Stimulated activated CD4-positive, alpha-beta T cell treated with anti-CD3 and anti-CD28 coated beads, Interleukin-1b, Interleukin-23, amount 100 ng/mL, for 4 hours (primary cell): ENCODE measurements at places on chromosomes 2 and 18.

DNA sequence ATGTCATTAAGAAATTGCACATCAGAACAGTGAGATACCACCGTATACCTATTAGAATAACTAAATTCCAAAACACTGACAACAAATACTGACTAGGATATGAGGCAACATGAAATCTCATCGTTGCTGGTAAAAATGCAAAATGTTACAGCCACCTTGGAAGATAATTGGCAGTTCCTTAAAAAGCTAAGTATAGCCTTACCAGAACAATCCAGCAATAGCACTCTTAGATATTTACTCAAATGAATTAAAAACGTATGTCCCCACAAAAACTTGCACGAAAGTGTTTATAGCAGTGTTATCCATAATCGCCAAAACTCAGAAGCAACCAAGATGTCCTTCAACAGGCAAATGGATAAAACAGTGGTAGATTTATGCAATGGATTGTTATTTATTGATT is 241.7 kb downstream of the EPHA4 start:
- no peak for DNase-seq

DNA sequence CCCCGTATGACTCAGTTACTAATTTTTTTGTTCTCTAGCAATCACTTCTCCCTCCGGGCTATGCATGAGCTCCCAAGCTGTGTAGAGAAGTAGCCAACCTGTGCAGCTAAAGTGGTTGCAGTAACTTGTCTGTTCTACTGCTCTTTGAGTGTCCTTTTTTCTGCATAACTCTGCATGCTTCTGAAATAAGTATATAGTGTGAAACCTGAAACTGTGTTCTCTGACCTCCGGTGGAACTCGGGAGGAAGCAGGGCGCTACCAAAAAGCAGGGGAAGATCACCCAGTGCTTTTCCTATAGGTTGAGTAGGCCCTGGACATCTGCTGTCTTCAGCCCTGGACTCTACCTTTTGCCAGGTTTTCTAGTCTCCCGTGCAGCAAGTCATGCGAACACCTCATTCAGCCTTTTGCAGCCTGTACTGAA is 47.8 kb downstream of the PHLPP1 start:
- no peak for DNase-seq

GRCh38 chr2:206193671-206194357 is 34.1 kb downstream of the EEF1B2 start:
- DNase-seq: no peak

DNA sequence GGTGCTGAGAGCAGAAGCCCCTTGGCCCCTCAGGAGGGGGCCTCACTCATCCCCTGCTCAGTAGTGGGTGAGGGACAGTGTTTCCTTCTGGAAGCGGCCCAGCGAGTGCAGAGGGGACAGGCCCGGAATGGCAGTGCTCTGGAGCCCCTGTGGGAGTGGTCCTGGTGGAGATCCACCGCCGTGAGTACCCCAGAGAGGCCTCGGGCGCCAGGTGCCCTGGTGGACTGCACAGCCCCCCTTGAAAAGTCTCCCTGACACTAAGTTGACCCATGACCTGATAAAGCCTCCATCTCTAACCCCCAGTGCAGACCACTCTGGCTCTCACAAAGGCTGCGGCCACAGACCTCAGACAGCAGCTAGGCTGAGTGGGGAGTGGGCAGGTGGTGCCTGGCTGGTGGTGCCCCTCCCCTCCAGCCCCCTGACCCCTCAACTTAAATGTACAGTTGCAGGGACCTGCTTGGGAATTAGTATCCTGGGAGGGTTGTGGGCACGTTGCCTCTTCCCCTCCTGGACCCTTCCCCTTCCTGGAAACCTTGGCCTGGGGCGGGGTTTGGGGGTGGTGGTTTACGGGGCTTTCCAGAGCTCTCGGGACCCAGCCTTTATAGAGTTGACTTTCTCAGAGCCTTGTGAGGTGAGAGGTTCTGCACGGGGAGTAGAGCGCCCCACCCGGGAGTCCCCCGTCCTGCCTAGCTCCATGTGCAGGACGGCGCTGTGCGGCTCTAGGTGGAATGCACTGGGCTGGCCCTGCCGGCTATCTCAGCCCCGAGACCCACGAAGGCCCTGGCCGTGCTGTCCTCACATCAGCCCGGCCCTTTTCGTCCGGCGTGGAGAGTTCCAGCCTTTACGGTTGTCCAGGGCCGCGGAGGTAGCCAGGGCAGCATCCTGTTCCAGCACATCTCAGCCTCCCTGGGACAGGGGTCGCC is 62.7 kb downstream of the RTP5 start:
- no peak for DNase-seq

DNA sequence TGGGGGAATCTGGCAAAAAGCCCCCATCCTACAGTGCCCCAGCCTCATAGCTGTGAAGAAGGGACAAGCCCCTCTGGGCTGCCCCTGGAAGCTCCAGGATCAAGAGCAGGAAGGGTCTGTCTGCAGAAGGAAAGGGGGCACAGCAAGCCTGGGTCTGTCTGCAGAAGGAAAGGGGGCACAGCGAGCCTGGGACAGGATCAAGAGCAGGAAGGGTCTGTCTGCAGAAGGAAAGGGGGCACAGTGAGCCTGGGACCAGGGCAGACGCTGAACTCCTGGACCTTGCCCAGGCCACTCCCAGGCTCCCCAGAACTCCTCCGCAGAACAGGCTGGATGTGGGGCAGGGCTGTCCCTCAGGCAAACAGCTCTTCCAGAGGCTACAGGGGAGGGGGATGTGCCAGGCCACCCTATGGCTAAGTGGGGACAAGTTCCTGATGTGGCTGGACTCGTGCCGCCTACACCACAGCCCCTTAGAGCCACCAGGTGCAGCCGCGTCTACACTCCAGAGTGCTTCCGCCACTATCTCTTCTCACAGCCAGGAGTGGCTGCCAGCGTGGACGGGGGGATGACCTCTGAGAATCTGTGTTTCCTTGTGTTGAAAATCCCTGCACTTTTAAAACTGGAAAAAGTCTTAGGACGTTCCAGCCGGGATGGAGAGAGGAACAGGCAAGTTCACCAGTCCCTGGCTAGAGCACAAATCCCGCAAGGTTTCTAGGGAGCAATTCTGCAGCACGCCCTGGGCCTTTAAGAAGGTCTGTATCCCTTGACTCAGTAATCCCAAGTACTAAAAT is 20.8 kb downstream of the KIF1A start:
- DNase-seq: no peak

DNA sequence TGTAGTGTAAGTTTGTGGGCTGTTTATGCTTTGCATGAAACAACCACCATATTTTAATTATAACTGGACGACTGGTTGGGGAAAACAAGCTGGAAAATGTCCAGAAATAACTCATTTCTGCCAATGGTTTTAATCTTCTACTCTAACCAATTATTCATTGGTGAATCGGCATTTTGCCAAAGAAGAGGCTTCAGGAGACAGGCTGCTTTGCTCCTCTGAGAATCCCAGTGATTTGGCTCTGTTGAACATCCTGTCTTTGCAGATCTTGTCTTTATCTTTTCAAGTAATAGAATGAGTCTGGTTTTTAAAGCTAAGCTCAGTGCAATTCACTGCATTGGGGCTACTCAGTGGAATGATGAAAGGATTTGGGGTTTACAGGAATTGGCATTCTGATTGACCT is 109.6 kb downstream of the APOB start:
- no peak for DNase-seq

- DNase-seq: no peak
These were observed 298.5 kb downstream of the EN1 start for GRCh38 chr2:118548880-118549488.

DNA sequence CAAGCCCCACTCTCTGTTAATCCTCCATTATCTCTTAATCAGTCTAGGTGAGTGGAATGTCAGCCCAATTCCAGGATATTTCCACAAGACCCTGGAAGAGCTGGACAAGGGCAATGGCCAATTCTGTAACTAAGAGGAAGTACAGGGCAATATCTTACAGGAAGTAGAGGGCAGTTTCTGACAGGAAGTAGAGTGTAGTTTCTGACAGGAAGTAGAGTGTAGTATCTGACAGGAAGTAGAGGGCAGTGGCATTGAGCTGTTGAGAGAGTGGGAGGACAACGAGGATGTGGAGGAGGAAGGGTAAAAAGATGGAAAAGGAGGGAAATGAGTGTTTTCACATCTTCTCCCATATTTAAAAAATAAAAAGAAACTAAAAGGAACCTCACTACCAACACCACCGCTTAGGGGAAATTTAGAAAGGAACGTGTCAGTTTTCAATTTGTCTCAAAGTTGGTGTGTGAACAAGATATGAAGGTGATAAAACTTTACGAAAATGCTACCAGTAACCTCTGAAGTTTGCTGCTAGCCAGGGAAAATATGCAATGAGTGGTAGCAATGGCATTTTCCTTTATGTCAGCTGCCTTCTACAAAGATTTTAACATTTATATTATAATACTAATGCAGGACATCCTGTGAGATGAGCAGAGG is 430.9 kb upstream of the HNRNPA3 start:
- no peak for DNase-seq

GRCh38 chr18:64566456-64566855 is 417.6 kb upstream of the LINC00305 start:
- no peak for DNase-seq

- DNase-seq: no peak
These were observed 136.5 kb upstream of the ETAA1 start for GRCh38 chr2:67260343-67261277.

DNA sequence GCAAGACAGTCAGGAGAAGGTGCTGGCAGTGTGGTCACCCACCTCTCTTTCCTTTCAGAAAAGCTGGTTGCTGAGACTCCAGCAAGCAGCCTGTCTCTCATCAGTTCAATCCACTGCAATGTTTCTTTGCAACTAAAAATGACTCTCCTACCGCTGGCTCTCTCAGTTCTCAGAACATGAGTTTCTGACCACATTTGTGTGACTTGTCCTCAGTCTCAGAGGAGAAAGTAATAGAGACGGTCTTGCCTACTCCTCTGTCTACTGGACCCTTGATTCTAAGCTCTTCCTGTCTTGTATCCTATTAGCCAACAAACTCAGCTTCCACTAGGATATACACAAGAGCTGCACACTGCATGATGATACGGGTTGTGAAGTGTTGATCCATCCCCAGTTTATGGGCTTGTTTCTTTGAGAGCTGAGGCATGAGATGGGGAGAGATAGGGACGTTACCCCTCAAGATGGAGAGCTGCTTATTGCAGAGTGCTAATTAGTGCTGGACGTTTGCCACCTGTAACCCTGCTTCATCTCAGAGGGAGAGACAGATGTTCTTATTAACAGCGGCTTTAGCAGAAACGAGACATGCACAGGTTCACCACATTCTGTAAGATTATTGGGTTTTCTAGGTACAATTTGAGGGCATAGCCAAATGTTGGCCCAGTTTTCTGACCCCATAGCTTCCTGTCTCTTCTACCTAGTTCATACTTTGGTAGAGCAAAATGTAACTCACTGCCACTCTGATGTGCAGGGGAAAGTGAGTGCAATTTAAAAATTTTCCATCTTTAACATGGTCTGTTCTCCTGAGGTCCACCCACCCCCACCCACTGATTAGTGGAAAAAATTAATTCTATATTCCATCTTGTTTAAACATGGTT is 32.4 kb upstream of the YWHAQ start:
- no peak for DNase-seq

- DNase-seq: no peak
These were observed 136.3 kb downstream of the TMEM163 start for GRCh38 chr2:134582547-134582899.

DNA sequence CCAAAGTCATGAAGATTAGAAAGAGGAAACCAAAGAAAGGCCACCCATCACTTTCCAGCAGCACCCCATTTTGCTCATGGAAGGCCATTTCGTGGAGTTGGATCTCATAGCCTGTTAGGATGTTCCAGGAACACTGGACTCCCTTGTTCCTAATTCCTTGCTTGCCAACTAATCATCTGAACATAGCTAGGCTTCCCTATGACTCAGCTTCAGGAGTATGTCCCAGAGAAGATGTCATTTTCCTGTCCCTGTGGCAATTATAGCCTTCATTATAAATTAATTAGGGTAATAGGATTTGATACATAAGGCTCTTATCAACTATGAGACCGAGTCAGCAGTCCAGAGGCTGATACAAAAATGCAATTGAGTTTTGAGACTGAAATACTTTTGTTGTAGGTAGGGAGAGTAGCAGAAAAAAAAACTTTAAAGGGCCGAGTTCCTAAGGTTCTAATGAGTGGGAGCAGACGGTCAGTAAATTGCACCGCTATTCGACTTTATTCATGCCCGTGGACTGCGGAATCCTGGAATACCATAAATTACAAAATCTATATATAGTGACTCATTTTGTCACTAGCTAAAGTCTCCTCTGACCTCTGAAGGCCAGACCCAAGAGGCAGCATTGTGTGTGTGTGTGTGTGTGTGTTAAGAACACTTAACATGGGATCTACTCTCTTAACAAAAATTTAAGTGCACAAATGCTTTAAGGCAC is 311.8 kb downstream of the FBXO15 start:
- DNase-seq: no peak

DNA sequence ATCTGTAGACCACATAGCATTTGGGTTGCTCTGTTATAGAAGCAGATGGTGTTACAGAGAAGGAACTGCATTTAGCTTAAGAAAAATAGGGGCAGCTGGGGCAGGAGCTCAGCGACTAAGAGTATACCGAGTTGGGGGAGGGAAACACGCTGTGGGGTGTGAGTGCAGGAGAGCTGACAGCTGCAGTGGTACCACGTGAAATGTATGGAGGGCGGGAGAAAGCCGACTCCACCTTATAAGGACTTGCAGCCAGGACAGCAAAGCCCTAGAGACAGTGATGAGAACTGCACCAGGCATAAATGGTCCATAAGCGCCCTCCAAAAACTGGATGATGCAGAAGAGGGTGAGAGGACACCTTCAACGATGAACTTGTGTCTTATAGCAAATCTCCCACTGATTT is 237.6 kb downstream of the PRKCE start:
- DNase-seq: no peak

- no peak for DNase-seq
These were observed 27.7 kb upstream of the STRN start for GRCh38 chr2:36993841-36994620.

GRCh38 chr2:159218389-159218788 is 68.1 kb downstream of the WDSUB1 start:
- DNase-seq: no peak
